ENCODE measurements at places on chromosomes 13 and 19.

GRCh38 chr19:17311455-17312188 is 2.3 kb downstream of the DDA1 start:
- peak; percentile 89 for DNase-seq

- no peak for DNase-seq
Observed at GRCh38 chr13:32267836-32268439, 47.2 kb downstream of the ZAR1L start.

DNA sequence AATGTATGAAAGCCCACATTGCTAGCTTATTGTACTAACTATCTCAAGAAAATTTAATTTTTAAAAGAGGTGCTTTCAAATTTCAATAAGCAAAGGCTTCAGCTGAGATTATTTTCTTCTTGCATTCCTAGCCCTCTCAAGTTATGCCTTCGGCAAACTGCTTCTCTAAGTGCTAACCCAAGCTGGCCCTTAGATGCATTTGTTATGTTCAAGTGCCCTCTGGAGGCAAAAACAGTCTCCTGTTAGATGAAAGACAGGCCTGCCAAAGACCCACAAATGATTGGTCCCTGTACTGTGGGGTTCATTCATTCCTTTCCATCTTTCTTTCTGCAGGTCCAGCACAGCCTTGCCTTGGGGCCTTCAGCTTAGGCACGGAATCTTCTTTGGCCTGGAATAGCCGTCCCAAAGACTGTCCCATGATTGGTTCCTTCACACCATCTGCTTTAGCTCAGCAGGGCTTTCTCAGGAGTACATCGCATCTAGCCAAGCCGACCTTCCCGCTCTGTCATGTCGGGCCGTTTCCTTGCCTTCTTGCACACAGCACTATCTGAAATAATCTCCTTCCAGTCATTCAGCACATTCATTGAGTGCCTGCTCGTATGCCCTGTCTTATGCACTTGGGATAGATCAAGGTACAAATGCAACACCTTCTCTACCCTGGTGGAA is 26.4 kb upstream of the TPTE2 start:
- DNase-seq: peak; percentile 70

DNA sequence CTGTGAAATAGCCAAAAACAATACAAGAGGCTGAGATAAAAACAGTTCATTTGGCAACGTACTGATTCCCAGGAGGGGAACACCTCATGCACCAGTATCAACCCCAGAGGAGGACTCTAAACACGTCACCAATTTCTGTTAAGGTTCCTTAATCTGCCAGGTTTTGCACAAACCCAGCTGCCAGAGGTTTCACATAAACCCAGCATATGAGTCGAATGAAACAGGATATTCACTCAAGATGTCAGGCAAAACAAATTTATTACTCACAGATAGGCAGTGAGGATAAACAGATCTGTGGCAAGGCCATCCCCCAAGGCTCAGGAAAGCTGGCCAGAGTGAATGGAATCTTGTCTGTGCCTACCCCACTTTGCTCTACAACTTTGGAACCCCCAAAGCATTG is 210.9 kb downstream of the GPC5 start:
- DNase-seq: no peak

GRCh38 chr13:101053301-101054093 is 362.8 kb downstream of the NALCN start:
- DNase-seq: no peak

GRCh38 chr19:23406721-23407120 is 11.4 kb upstream of the ZNF91 start:
- no peak for DNase-seq

GRCh38 chr19:34171539-34171876 is 796 bp upstream of the LSM14A start:
- peak; percentile 70 for DNase-seq

DNA sequence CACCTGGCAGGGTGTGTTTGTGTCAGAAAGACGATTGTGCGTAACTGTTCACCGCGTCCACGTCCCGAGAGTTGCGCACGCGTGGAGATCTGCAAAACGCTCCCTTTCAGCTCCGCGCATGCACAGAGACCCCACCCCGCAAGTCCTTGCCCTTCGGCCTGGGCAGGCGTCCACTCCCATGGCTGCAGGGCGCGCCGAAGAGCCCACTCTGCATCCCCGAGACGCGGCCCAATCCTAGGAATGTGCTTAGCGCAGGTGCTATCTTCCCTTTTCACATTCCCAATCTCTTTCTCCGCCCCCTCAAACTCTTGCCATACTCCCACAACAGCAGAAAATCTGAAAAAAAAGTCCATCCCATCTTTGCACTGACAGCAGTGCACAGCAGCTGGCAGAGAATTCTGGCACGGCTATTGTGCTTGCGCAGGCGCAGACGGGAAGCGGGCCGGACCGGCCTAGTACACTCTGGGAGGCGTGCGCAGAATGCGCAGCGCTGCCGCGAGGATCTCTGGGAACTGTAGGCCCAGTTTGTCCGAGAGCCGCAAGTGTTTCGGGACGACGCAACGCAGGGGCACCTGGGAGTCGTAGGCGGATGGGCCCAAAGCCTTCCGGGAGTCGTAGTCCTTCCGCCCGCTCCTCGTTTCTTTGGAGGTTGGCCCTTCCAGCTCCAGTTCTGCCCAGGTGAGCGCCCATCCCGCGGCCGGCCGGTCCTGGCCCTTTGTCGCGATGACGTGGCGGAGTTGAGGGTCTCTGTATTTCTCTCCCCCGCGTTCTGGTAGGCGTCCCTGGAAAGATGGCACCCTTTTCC is 23.1 kb downstream of the ZNF175 start:
- peak; percentile 96 for DNase-seq

- DNase-seq: peak; percentile 68
Observed at GRCh38 chr19:10173527-10173926, 21.2 kb downstream of the DNMT1 start.

- DNase-seq: no peak
Observed at GRCh38 chr19:43532571-43532961, 422 bp upstream of the ZNF575 start.

- DNase-seq: peak; percentile 94
Observed at GRCh38 chr13:43664700-43665191, 122.0 kb downstream of the ENOX1 start.

DNA sequence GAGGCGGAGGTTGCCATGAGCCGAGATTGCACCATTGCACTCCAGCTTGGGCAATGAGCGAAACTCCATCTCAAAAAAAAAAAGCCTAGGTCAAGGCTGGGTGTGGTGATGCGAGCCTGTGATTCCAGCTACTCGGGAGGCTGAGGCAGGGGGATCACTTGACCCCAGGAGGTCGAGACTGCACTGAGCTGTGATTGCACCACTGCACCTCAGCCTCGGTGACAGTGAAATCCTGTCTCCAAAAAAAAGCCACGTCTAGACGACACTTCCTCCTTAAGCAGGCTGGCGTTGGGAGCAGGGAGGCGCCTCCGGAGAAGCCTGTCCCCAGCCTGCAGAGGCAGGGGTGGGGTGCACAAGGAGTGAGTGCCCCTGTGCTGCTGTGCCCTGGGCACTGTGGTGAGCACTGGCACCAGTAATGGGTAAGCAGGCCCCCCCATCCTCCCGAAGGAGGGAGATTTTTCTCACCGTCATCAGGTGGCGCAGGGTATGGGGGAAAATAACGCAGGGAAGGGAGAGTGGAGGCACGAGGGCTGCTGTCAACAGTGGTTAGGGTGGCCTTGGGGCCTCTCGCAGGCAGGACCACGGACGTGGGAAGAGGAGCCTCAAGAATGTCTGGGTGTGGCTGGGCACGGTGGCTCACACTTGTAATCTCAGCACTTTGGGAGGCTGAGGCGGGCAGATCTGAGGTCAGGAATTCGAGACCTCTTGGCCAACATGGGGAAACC is 706 bp downstream of the P2RY11 start:
- DNase-seq: peak; percentile 63

- no peak for DNase-seq
Observed at GRCh38 chr13:103101500-103101899, 35.3 kb upstream of the SLC10A2 start.

- peak; percentile 32 for DNase-seq
Observed at GRCh38 chr19:48480558-48481500, 11.7 kb downstream of the CYTH2 start.

DNA sequence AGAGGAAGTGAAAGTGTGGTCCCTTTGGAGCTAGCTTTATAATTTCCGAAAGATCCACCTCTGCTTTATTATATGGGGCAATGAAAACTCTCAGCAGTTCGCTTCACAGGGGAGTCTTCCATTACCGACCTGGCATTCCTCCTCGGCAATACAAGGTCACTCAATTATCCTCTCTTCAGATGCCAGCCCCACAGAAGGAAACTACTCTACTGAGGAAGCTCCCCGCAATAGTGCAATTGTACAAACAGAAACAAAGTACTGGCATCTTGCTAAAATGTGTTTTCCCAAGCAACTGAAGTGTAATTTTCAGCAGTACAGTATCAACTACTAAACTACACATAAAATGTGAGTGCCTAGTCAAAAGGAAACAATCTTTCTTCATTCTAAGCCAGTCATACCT is 702.0 kb downstream of the PCDH9 start:
- DNase-seq: no peak

- DNase-seq: no peak
Observed at GRCh38 chr13:48253849-48254248, 20.8 kb downstream of the ITM2B start.

DNA sequence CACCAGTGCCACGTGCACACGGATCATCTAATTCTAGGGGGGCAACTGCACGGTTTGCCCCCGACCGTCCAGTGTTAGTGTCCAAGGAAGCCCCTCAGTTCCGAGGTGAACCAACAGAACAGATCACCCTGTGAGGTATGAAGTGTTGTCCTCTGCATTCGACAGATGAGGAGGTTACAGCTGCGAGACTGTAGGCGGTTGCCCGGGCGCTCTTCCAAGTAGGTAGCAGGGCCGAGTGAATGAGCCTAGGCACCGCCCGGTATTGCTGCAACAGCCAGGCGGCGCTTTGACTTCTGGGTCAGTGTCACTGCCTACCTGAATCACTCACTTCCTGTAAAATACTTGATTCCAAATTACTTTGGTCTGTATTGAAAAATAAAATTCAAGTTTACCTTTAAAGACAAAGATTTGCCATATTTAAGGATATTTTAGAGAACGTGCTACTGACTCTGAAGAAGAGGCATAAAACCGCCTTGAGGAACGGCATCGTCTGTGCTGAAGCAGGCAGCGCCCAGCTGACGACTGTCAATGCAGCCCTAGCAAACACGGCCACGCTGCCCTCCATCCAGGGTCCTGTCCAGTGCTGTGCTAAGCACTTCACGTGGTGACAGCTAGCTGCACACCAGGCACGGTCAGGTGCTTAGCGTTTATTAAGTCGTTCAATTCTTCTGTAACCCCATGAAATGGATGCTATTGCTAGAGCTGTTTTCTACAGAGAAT is 19.3 kb upstream of the RASA3 start:
- no peak for DNase-seq

Measured in EL (cell line).